Mesenchymal stem cell (in vitro differentiated cells and primary cell): ENCODE measurements at places on chromosomes 3 and 15.

- no peak for DNase-seq
Observed at GRCh38 chr3:50524746-50525145, 21.3 kb upstream of the CACNA2D2 start.

DNA sequence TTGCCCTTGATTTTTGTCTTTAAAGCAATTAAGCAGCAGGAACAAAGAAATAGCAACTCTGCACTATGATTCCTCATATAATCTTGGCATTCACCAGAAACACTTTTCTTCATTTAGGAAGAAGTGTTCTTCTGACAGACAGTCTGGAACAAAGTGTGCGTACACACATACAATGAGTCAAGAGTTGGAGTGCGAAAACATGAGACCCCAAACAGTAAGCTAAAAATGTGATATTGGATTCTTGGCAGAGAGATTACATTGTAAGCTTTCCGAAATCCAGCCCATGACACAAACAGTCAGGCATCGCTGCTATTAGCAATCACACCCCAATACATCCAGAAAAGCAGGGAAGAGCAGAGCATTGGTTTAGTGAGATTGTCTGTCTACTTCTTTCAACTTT, 306.7 kb upstream of the TBC1D5 start:
- DNase-seq = no peak

DNA sequence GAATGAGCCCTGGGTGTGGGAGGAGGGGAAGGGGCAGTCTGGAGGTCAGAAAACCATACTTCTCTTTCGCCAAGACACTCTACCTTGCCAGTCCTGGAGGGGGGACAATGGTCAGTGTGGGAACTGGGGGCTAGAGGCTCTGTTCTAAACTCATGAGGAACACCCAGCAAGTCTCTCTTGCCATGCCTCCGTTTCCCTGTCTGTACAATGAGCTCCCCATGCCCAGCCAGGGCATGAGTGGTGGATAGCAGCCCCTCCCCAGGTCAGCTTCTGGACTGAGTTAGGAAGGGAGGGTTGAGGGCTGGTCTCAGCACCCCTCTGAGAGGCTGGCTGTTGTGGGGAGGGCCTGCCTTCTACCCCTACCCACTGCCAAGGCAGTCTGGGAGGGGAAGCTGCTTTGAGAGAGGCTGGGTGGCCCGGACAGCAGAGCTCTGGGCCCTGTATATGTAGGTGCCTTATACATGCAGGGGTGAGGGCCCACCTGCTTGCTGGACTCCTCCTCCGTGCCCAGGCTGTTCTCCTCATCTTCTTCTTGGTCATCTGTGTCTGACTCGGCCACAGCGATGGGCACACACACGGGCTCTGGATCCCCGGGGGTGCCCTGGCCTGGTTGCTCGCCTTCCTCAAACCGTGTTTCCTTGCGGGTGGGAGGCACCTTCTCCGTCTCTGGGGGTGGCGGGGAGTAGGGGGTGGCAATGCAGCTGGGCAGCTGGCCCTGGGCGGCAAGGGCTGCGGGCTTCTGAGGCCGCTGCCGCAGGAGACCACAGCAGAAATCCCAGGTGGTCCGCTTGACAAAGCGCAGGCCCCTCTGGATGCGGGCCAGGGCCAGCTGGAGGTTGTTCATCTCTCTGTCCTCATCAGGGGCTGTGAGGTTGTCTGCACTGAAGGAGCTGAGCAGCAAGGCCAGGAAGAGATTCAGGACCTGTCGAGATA, 68.8 kb downstream of the SCN5A start:
- DNase-seq = no peak

- no peak for DNase-seq
Observed at GRCh38 chr3:145967043-145967442, 193.9 kb downstream of the PLOD2 start.

GRCh38 chr15:75045332-75046015, 22.1 kb downstream of the PPCDC start:
- DNase-seq = no peak
